ENCODE measurements at places on chromosomes 7 and 10.

GRCh38 chr7:122035876-122036275 lies 108.2 kb downstream of the AASS start:
- DNase-seq, result no peak

DNA sequence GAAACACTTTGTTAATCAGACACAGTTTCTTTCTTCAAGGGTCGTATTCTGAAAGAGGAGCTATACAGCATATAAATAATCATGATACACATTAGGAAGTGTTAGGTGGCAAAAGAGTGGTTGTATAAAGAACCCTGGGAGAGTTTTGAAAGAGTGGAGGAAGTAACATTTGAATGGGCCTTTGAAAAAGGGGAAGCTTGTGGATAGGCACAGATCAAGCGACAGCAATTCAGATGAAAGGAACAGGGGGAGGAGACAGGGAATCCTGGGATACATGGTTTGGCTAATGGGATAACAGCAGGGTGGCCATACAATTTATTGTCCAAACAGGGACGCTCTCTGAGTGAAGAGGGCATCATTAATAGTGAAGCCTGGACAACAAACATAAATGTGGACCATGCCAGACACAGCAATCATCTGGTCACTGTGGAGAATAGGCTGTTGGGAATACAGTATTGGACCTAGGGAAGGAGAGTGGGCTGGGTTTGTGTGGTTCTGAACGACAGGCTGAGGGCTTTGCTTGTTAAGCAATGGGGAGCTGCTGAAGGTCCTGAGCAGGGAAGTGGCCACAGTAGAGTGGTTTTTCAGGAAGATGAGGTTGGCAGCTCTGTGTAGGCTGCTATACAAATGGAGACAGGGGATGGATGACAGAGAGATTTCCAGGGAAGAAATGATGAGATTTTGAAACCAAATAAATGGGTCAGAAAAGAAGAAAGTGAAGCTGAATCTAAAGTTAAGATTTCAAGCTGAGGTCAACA lies 75.9 kb downstream of the ICA1 start:
- no peak for DNase-seq

DNA sequence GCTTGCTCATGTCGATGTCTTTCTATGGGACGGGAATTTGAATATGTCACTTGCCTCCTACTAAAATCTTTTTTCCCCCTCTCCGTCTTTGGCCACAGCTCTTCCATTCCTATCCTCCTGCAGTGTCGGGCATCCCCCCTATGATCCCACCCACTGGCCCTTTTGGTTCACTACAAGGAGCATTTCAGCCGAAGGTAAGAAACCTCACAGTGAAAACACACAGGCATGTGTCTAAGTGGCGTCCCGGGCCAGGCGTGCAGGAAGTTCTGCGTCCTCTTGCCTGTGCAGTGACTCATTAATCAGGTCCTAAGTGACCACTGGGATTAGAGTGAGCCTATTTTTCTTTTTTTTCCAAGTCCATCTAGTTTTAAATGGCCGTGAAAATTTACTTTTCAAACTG lies 360.5 kb upstream of the GALNT17 start:
- no peak for DNase-seq

DNA sequence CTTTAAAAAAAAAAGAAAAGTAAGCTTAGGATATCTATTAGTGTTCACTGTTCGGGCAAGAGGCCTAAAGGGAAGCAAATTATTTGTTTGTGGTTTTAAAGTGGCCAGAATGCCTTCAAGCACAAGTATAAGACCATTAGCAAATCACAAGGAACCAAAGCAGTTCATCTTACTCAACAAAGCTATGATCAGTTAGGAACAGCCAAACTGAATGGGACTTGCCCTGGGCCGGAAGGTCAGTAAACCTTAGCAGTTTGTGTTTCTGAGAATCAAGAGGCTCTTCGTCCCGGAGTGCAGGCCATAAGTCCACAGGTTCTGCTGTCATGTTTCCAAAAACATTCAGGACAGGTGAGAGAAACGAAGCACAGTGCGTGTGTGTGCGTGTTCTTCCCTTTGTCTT lies 4.5 kb downstream of the FBXW4 start:
- no peak for DNase-seq
